Stimulated activated CD4-positive, alpha-beta T cell treated with anti-CD3 and anti-CD28 coated beads, Interleukin-4, amount 100 ng/mL, for 24 hours (primary cell): ENCODE measurements at places on chromosomes 7 and 10.

- DNase-seq: no peak
These were observed 16.3 kb upstream of the CYP51A1 start for GRCh38 chr7:92150450-92151017.

GRCh38 chr7:134699899-134700298 is 53.2 kb downstream of the BPGM start:
- DNase-seq: no peak

DNA sequence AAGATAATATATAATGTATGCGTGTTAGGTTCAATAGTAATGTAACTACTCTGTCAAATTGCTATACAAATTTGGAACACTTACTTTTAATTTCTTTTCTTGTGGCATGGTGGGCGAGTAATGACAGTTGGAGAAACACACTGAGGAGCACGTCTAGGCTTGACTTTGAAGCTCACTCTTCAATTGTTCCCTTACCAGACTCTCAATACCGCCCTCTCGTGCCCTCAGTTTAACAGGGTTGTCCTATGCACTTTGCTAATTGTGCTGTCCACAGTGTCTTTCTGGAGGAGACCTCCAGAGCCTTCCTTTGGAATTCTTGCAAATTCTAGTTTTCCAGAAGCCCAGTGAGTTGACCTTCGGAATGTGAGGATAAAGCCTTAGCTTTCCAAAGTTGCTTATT is 107.2 kb upstream of the RELN start:
- no peak for DNase-seq

GRCh38 chr10:70699659-70700174 is 27.4 kb downstream of the ADAMTS14 start:
- DNase-seq: no peak

- no peak for DNase-seq
These were observed 663.5 kb downstream of the KCNMA1 start for GRCh38 chr10:76974017-76974691.

- no peak for DNase-seq
These were observed 215.6 kb downstream of the DNAJB6 start for GRCh38 chr7:157552295-157552993.

DNA sequence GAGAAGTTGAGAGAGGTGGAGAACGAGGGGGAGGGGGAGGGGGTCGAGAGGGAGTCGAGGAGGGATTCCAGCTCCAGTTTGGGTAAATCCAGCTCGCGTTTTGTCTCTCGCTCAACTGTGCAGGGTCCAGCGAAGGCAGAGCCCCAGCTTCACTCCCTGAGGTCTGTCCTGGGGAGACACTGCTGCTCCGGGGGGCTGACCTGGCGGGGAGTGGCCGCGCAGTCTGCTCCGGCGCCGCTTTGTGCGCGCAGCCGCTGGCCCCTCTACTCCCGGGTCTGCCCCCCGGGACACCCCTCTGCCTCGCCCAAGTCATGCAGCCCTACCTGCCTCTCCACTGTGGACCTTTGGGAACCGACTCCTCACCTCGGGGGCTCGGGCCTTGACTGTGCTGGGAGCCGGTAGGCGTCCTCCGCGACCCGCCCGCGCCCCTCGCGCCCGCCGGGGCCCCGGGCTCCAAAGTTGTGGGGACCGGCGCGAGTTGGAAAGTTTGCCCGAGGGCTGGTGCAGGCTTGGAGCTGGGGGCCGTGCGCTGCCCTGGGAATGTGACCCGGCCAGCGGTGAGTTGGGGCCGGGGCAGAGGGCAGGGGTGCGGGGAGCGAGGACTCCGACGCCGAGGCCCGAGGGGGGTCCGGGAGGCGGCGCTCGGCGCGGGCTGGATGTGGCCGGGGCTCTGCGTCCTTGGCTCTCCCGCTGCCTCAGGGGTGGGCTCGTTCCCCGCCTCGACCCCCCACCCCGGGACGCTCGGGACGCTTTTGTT is at the start of gene TET1:
TSS of gene TET1 (plus strand) at position 152 of the 757 bp plus-strand sequence. CDS start 12,002 bp downstream, outside the sequence.
- peak; percentile 9 for DNase-seq

GRCh38 chr7:149846021-149846420 is 7.8 kb downstream of the ZNF862 start:
- DNase-seq: no peak

DNA sequence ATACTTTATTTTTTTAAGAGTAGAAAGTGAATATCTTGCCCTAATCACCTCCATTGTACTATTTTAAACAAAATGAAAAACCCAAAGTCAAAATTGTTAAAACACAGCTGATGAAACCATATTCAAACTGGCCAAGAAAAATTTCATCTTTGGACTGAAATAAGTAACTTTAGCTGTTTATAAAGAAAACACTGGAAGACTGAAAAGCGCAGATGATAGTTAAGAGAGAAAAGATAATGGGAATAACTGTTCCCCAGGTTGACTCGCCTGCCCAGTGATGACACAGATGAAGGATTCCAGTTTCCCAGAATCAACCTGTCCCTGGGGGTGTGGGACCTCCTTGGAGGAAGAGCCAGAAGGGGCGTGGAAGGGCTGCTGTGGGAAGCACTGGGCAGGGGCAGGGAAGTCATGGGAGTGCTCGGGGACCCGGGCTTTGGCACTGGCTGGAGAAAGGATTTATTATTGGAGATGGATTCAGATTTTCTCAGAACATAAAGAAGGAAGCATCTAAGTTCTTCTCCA is 43.1 kb downstream of the DENND2A start:
- DNase-seq: no peak

GRCh38 chr7:240887-241421 is 48.6 kb downstream of the FAM20C start:
- DNase-seq: no peak

- DNase-seq: no peak
These were observed 23.8 kb upstream of the PIK3AP1 start for GRCh38 chr10:96743988-96744585.

DNA sequence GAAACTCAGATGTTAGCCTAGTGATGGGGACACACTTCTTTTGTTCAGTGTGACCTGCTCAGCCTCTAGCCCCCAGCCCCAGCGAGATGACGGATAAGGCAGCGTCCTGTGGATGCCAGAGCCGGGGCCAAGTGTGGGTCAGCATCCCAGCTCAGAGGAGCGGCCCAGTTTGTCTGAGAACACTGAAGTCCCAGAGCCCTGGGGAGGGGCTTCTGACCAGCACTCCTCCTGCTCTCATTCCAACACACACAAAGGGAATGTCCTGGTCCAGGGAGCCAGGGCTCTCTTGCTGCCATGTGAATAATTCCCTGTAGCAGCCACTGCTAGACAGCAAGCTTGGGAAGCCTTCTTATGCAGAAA is 4.5 kb upstream of the ATP6V0E2 start:
- no peak for DNase-seq

GRCh38 chr10:44982496-44982895 is 3.9 kb upstream of the DEPP1 start:
- DNase-seq: no peak

DNA sequence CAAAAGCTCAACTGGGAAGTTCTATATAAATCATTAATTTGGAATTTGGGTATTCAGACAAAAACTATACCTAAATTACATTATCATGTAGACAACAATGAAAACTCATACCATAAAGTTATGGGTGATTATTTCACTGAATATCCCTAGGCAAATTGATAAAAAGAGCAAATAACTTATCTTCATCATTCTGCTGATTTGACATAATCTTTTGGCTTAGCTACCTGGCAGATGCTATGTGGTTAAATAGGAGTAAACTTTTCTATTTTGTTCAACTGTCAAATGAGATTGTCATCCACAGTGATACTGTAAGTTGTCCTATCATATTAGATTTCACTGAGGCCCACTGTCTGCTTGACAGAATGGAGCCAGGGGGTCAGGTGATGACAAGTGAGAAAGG is 148.9 kb upstream of the FEZF1 start:
- DNase-seq: no peak

DNA sequence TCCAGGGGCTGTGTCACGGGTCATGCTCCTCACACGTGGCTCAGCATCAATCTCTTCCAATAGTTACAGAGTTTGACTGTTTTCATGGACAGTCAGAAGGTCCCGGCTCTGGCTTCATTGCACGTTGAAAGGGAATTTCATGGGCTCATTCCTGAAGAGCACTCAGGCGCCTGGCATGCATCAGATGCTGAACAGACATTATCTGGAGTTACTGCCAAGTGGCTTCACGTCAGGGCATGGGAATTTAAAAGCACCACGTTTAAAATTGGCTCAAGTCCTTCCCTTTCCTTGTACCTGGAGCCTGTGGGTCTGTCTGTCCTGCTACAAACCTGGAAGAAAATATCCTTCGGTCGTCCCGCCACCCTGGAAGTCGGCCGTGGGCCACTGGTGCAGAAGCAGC is 50.4 kb downstream of the CFAP46 start:
- DNase-seq: no peak

DNA sequence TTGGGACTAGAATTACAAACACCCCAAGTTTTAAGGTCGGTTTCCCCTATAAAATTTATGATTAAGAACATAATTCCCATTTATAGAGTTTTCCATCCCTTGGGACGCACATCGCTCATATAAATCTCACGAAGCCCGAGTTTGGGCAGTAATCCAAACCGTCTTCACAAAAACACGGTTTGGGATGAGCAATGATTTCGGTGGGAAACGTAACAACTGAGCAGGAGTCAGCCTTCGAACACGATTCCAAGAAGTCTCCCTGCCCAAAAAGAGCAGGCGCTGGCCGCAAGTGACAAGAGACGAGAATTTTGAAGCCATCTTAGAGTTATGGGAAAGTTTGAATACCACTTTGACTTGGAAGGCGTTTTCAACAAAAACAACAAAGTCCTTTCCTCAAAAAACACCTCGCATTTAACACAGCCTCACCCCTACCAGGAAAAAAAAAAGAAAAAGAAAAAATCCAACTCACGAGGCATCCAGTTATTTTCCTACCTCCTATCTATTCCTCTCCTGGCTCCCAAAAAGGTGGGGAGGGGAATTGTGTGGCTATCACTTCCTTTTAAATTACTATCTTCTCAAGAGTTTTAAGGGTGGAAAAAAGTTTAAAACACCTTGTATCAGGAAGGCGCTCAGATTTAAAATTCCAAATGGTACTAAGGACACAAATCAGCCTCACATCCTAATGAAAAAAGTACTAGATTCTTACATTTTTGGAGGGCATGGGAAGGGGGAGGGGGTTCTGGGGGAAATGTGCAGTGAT is 1.6 kb downstream of the SEPHS1 start:
- DNase-seq: no peak

GRCh38 chr7:151644554-151644953 is 124.9 kb upstream of the RHEB start:
- no peak for DNase-seq

DNA sequence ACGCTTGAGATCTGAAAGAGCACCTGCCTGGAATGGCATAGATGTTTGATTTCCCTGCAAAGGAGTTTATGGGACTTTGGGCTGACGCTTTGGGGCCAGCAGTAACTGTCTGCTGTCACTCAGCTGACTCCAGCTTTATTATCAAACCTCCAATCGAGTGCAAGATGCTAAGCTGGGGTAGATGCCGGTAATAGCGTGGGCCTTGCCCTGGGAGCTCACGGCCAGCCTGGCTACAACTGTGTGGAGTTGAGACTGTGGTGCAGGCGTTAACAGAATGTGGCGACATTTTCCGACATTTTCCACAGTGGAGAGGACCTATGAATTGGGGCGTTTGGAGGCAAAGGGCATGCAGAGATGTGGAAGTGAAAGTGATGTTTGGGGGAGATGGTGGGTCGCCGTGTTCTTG is 1.3 kb downstream of the CHST12 start:
- DNase-seq: no peak

GRCh38 chr10:118238573-118239235 is 103.4 kb downstream of the FAM204A start:
- no peak for DNase-seq

DNA sequence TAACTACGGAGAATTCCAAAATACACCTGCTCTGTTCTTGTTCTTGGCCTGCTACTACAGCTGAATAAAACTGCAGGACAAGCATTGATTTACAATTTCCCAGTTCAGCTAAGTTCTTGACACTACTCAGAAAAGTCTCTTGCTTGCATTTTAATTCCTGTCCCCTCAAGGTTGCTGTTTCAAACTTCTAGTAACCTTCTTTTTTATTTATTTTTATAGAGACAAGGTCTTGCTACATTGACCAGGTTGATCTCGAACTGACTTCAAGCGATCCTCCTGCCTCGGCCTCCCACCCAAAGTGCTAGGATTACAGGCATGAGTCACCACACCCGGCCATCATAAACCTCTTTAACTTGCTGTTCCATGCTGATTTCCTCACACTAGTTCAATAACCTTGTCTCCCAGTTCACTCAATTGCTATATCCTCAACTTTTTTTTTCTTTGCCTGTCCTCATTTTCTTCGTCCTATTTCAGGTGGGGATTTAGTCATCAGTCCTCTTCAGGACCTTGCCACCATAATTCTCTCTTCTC is 79.9 kb downstream of the ARHGAP21 start:
- no peak for DNase-seq

DNA sequence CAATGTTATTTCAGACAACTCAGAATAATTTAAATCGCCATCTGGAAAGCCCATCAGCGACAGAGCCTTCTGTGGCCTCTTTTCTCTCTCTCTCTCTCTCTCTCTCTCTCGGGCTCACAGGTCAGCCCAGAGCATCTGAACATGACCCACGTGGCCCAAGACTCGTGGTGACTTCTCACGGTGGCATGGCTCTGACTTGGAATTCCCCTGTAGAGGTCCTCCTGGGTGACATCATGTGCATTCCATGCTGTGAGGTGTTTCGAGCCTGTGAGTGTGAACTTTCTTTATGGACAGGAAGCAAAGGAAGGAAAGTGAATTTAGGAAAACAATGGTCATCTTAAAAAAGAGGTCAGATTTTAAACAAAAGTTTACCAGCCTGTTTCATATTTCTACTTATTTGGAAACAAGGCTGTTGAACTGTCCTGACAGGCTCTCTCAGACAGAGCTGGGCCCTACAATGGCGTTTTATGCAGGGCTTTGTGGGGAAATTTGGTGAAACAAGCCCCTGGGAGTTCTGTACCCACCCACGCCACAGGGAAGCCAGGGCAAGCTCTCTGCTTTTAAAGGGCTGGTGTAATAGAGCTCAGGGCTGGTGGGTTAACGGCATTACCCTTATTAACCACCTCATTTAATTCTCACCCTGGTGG is 359.7 kb upstream of the ZNF32 start:
- no peak for DNase-seq

- DNase-seq: no peak
These were observed 65.2 kb downstream of the DIP2C start for GRCh38 chr10:624312-624604.

GRCh38 chr10:84108797-84109196 is 30.5 kb upstream of the GHITM start:
- no peak for DNase-seq

GRCh38 chr10:86871563-86872183 is 85.7 kb downstream of the MMRN2 start:
- DNase-seq: no peak
